ENCODE measurements at places on chromosomes 5 and 9. TPM values are rescaled to one million over a fixed set of nuclear protein-coding genes. Genes with fewer than 3 reads are reported as not detected.

- no peak for DNase-seq
Measured at GRCh38 chr5:154729613-154730012, 25.6 kb upstream of the LARP1 start.

GRCh38 chr5:176568657-176569056, 19.5 kb downstream of the CDHR2 start:
- DNase-seq, result no peak

DNA sequence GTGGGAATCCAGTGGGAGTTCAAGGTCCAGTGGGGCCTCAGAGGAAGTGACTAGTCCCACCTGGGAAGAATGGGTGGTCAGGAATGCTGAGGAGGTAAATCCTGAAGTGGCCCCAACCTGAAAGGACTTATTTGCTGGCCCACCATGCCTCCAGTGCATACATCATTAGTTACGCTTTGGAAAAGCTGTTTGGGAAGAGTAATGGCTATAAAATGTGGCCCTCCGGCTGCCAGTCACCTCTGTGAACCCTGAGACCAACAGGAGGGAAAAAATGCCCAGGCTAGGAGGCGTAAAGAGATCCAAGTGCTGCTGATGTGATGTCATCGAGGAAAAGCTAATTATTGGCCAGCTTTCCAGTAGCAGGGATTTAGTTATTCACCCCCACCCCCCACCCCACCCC, 2.7 kb upstream of the SLC26A2 start:
- DNase-seq, result no peak

DNA sequence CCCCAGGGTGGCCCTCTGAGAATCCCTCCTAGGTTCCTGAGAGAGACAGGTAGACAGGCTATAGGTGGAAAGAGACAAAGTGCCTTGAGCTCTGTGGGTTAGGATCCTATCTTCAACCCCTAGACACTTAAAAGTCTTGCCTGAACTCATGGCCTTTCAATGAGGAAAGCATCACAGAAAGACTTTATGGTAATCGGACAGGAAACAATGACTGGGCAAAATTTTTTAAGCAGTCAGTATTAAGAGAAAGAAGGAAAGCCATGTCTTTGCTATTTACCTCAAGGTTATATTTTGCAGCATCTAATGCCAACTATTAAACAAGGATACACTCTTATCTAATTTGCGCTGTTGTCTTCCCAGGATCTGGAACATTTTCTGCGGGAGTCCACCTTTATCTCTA, 93.2 kb downstream of the PCSK1 start:
- DNase-seq, result no peak

DNA sequence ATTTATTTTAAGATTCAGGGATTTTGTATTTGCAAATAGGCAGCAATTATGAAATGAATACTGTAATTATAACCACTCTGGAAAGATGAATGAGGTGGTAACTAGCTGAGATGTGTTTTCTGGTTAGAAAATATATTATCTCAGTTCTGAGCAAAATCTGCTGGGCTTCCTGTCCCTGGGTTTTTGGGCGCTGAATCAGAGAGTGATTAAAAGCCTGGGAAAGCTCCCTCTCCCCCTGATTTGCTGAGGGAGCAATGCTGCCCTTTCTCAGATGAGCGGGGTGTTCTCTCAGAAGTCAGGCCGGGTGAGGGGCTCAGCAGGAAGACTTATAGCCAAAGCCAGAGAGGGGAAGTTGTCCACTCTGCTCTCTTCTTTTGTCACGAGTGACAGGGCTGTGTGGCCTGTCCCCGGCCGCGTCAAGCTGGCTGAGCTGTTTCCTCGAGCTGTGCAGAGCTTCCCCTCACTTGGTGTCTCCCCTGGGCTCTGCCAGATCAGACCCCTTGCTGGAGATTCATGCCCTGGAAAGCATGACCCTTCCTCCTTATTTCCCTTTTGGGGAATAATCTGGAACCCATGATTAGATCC, 39.8 kb upstream of the PITX1 start:
- no peak for DNase-seq

DNA sequence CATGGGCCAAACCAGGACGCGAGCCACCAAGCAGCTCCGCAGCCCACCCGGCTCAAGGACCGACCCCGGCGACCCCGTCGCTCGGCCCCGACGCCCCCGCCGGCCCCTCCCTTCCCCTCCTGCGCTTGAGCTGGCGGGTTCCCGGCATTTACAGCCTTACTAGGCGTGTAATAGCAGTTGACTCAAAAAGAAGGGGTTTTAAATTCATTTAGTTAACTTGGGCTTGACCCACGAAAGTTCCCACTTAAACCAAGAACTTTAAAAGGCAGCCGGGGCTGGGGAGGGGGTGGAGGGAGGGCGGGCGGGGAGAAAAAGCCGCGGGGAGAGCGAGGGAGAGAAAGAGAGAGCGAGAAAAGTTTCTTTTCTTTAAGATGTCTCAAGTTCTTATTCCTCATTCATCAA, 636 bp downstream of the PRDM12 start:
- no peak for DNase-seq

DNA sequence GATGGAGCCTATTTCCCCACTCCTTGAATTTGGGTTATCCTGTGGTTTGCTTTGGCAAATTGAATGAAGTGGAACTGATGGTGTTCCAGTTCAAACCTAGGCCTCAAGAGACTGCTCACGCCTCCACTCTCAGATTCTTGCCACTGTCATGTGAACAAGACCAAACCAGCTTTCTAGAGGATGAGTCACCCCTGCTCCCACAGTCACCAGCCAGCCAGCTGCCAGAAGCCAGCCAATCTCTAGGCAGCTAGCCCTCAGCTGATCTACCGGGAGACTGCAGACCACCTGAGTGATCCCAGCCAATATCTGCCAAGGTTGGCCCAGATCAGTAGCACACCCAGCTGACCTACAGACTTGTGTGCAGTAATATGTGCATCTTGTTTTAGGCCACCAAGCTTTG, 300.6 kb downstream of the TMEM38B start:
- peak; percentile 21 for DNase-seq

DNA sequence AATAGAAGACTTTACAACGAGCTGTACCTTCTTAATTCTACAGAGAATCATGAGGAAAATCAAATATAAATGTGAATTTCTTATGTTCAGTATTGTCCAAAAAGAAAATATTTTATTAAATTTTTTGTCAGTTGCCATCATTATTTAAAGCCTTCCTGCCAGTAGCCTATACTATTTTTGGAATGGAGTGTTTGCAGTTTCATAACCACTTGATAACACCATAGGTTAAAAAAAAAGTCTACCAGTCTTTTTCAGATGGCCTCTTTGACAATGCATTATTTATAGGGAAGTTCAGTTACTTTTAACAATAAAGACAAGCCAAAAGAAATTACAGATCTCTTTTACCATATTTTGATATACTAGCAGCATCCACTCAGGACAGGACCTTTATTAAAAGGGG, 80.3 kb upstream of the CCDC152 start:
- DNase-seq, result no peak

DNA sequence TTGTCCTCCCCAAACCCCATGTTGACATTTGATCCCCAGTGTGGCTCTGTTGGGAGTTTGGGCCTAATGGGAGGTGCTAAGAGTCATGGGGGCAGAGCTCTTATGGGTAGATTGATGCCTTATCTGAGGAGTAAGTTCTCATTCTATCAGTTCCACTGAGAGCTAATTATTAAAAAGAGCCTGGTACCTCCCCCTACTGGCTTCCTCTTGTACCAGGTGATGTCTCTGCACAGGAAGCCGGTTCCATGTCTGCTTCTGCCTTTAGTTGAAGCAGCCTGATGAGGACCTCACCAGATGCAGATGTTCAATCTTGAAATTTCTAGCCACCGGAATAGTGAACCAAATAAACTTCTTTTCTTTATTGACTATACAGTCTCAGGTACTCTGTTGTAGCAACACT, 10.8 kb downstream of the GABRB2 start:
- DNase-seq, result no peak

- DNase-seq, result peak; percentile 42
Measured at GRCh38 chr9:100066539-100066938, 32.3 kb downstream of the ERP44 start.

DNA sequence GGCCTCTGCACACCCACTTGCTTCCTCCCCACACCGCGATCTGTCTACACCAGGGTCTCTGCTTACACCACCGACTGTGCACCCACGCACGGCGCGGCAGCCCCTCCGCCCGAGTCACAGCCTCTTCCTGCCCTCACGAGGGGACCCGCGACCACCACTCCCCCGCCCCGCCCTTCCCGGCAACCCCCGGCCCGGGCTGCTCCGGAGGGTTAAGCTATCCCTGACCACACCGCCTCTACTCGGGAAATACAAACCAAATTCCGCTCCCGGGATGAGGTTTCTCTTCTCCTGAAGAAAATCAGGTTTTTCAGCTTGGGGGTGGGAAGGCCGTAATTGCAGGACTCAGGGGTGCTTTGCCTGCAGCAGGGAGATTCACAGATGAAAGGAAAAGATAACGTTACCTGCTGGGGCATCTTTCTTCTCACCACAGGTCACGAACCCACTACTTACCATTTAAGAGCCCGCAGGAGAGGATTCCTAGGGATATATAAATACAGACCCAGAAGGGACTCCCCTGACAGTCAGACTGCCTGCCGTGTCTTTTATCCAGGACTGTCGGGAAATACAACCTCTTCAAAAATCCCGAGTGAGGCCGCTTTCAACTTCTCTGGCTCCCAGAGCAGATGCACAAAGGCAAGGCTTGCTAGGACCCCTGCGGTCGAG, 63.5 kb downstream of the ROR2 start:
- no peak for DNase-seq

GRCh38 chr5:121701731-121702130, 150.0 kb upstream of the FTMT start:
- no peak for DNase-seq

- DNase-seq, result no peak
Measured at GRCh38 chr9:4591123-4591500, 71.0 kb upstream of the PLPP6 start.

GRCh38 chr5:175805256-175806011, 65.9 kb upstream of the CPLX2 start:
- DNase-seq, result no peak

DNA sequence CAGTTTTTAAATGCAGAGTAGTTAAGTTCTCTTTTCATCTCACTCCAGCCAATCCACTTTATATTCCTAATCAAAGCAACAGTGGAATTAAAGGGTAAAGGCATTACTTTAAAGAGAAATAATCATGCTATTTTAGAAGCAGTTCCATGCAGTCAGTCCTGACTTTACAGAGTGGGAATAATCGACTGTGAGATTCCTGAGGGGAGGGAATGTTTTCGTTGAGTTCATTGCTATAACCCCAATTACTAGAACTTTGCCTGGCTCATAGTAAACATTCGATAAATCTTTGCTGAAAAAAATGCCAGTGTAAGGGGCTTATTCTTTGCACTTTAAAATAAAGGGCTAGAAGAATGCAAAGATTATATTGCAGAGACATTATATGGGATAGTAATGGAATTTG, 127.2 kb upstream of the ASTN2 start:
- DNase-seq, result no peak

- DNase-seq, result no peak
Measured at GRCh38 chr5:78953092-78953800, 31.9 kb downstream of the ARSB start.

Gene NR2F1
- 0.37 TPM for total RNA-seq

Gene AGXT2
- total RNA-seq, result not detected

Gene CNTNAP3
- 12.6 TPM for total RNA-seq

Gene FAM78A
- total RNA-seq, result 14.9 TPM

Gene CDH12
- 23.5 TPM for total RNA-seq

Gene PALM2AKAP2
- 1.0 TPM for total RNA-seq

Gene MEF2C
- total RNA-seq, result 24.1 TPM
